Activated CD4-positive, alpha-beta memory T cell treated with anti-CD3 and anti-CD28 coated beads for 36 hours (primary cell): ENCODE measurements at places on chromosomes 3 and 15.

GRCh38 chr15:60763688-60764087 is 284.7 kb upstream of the ICE2 start:
- no peak for DNase-seq

- no peak for DNase-seq
Measured at GRCh38 chr15:77567202-77567601, 65.5 kb downstream of the LINGO1 start.

DNA sequence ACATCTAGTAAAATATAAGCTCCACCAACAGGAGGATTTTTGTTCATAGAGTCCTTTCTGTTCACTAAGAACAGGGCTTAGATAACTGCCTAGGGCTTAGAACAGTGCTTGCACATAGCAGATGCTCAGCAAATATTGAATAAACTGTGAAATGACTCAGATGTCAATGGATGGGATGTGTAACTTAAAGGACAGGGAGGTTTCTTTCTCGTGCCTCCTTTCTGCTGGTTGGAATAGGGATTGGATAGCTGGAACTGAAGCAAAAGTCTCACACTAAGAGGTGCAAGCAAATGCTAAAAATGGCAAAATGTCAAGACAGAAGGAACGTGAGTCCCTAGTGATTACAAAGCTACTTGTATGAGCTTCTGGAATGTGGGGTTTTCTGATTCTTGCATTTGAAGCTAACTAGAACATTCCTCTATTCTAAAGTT is 392.8 kb upstream of the WNT5A start:
- no peak for DNase-seq

- no peak for DNase-seq
Measured at GRCh38 chr15:58407236-58407775, 24.5 kb upstream of the LIPC start.

DNA sequence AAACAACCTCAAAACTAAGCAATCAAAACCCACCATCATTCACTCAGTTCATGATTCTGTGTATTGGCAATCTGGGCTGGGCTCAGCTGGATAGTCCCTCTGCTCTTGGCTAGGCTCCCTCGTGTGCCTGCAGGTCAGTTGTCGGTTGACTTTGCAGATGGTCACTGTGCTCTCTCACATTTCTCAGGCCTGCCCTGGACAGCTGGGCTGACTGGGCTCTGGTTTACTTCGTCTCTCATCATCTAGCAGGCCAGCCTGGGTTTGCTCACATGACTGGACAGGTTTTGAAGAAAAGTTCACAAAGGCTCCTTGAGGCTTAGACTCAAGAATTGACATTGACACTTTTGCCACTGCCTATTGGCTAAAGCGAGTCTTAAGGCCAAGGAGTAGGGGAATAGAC is 105.0 kb upstream of the CTNNB1 start:
- DNase-seq = no peak

- no peak for DNase-seq
Measured at GRCh38 chr3:64355401-64355807, 130.1 kb upstream of the PRICKLE2 start.

- DNase-seq = peak; percentile 95
Measured at GRCh38 chr15:52018693-52019393, at the start of gene MAPK6. Gene MAPK6 (plus strand): TSS chr15:52019219. CDS start chr15:52046461, 27,242 bp downstream.

DNA sequence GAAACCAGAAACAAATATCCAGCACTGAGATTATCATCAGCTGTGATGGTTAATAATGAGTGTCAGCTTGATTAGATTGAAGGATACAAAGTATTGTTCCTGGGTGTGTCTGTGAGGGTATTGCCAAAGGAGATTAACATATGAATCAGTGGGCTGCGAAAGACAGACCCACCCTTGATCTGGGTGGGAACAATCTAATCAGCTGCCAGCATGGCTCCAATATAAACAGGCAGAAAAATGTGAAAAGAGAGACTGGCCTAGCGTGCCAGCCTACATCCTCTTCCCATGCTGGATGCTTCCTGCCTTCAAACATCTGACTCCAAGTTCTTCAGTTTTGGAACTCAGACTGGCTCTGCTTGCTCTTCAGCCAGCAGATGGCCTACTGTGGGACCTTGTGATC is 869.5 kb downstream of the SI start:
- no peak for DNase-seq

DNA sequence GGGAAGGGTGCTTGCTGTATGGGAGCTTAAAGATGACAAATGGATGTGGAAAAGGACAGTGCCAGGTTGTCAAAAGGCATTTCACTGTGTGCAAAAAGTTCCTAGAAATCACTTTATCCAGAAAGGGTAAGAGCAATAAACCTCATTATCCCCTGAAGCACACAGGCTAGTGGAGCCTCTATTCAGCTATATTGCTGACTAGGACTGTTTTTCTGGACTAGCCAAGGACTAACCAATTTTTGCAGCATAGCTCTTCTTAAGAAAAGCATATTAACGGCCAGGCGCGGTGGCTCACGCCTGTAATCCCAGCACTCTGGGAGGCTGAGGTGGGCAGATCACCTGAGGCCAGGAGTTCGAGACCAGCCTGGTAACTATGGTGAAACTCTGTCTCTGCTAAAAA is 64.8 kb downstream of the MLH1 start:
- no peak for DNase-seq

DNA sequence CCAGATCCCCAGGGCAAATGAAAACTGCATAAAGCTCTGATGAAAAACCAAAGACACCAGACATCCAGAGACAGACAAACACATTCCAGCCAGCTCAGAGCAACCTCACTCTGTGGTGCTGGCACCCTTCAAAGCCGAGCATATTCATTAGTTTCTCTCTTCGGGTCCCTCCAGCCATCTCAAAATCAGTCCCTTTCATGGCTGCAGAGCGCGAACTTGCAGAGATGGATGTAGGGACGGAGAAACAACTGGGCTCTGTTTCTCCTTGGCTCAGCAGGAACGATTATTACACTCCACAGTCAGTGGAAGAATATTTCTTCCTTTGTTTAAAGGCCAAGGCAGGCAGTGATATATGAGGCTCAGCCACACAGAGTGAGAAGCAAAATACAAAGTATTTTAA is 50.4 kb upstream of the SYN2 start:
- DNase-seq = no peak

GRCh38 chr3:135581806-135582205 is 383.7 kb upstream of the PPP2R3A start:
- no peak for DNase-seq

DNA sequence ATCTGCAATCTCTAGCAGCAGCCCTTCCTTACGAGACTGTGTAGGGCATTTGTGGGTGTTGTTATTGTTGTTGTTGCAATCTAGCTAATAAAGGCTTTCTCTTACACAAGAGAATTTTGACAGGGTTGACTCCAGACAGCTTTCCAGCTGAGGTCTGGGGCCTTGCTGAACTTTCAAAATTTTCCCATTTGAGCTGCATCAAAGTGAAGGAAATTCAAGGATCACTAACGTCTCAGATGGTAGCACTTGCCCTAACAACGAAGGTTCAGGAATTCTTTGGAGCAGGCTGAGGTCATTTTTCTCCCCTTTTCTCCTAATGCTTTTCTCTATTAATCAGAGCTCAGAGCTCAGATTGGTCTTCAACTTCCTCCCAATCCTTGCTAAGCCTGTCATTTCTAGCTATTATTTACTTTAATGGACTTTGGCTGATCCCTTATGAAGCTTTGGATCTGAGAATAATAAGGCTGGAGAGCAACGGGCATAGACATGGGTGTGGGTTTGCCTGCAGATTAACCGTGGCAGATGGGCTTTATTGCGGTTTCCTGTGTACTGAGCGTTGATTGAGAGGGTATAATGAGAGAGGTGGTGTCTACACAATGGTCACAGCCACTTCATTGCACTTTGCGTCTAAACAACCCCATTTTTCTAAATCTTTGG is 614.0 kb upstream of the AGTR1 start:
- no peak for DNase-seq

GRCh38 chr15:93932164-93932776 is 299.1 kb upstream of the MCTP2 start:
- DNase-seq = no peak

DNA sequence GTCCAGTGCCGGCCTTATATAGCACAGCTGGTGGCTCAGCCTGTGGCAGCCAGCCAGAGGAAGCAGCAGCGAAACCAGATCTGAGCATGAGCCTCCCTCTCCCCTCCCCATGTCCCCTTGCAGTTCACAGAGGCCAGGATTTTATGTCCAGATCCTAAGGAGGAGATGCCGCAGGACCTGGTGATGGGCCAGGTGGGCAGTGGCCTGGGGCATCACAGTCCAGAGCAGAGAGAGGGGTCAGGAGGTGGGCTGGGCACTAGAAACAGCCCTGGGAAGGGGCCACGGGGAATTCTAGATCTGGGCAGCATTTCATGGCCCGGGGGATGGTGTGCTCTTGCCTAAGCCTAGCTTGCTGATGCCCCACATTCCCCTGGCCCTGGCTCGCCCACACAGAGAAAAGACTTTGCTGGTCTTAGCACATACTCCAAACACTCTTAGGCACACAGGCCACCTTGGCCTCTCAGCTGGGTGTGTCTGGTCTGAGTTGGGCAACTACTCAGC is 259 bp upstream of the CILP start:
- DNase-seq = no peak

DNA sequence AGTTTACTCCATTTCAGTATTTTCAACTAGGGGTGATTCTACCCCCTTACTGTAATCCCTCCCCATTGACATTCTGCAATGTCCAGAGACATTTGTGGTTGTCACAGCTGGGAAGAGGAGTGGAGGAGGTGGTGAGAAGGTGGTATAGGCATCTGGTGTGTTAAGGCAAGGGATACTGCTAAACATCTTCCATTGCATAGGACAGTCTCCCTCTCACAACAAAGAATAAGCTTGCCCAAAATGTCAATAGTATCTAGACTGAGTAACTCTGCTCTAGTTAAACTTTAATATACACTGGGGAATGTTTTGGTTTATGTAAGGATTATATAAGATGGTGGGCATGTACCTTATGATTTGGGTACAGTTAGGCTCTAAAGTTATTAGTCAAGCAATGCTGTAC is 737.6 kb downstream of the ROBO1 start:
- no peak for DNase-seq

- no peak for DNase-seq
Measured at GRCh38 chr3:148147903-148148302, 549.8 kb upstream of the AGTR1 start.

DNA sequence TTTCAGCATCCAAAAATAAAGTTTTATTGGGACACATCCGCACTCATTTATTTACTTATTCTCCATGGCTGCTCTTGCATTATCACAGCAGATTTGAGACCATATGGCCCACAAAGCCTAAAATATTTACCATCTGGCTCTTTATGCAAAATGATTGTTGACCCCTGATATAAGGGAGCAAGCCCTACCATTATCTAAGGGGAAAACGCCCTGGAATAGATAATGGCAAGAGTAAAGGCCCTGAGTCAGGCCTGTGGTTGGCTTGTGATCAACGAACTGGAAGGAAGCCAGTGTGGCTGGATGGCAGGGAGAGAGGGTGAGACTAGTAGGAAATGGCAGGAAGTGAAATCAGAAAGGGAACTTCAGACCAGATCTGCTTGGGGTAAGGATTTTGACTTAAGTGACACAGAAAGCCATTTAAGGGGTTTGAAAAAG is 24.6 kb upstream of the DMXL2 start:
- DNase-seq = no peak

GRCh38 chr15:67161881-67162280 is 92.6 kb downstream of the AAGAB start:
- DNase-seq = no peak

- DNase-seq = no peak
Measured at GRCh38 chr3:31448882-31449243, 83.9 kb upstream of the STT3B start.

DNA sequence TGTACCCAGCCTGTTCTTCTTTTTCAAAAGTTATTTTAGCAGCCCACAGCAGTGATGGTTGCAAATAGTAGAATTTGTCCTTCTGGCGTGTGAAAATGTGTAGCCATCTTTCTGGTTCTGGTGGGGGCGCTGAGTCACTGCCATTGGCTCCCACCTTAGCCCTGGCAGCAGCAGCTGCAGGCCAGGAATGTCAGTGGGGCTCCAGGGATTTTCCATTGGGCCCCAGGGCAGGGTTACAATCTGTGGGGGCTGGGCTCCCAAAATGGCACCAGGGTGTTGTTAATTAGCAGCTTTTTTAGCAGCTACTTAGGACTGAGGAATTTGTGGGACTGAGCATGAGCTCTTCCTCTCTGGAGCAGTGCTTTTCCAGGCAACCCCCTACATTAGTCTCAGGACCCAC is 38.9 kb downstream of the TOPAZ1 start:
- no peak for DNase-seq

DNA sequence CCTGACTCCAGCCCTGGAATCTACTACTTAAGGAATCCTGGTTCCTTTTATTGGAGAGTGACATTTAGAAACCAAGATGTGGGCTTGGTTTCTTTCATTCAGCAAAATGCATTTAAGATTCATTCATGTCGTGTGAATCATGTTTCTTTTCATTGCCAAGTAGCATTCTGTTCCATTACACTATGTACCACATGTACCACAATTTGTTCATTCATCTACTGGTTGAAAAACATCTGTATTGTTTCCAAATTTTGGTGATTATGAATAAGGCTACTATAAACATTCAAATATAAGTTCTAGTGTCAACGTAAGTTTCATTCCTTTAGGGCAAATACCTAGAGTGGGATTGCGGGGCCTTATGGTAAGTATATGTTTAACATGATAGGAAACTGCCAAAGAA is 264.2 kb downstream of the VPS13C start:
- no peak for DNase-seq

- DNase-seq = no peak
Measured at GRCh38 chr3:47318916-47319315, 36.2 kb downstream of the KLHL18 start.

- DNase-seq = peak; percentile 48
Measured at GRCh38 chr3:52246728-52247408, 1.3 kb downstream of the PPM1M start.

GRCh38 chr3:87090631-87091030 is 99.7 kb upstream of the VGLL3 start:
- no peak for DNase-seq
